MV-4-11 (cell line): ENCODE measurements at places on chromosomes 12 and 14.

GRCh38 chr12:67222302-67222701 lies 46.9 kb upstream of the CAND1 start:
- DNase-seq = no peak

- DNase-seq = peak; percentile 9
Measured at GRCh38 chr14:105448706-105449111, 25.9 kb upstream of the CRIP2 start.

DNA sequence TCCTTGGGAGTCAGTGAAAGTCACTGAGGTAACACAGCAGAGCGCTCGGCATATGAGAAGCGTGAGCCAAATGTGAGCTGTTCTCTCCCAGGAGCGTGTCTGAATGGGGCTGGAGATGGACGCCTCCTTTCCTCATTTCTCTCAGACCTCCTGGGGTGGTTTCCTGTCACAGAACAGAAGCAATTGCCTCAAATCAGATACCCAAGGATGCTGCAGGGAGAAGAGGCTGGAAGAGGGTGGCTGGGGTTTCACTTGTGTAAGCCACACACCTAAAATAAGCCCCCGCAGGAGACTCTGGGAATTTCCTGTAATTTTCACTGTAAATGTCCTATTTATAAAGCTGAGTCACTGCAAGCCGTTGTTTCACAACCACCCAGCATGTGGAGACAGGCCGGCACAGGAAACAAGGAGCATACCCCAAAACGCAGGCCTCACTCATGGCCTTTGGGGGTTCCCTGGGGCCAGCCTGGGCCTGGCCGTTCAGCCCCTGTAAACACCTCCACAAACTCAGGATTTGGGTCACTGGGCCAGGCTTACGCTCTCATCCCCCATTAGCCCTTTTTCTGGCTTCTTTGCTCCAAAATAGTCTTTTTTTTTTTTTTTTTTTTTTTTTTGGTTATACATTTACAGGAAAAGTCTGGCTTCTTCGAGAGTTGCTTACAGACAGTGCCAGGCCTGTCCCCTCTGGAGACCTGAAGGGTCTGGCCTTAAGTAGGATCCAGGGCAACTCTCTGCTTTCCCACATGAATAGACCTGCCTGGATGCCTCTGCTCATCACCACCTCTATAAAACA lies 55.3 kb downstream of the VCPKMT start:
- DNase-seq = peak; percentile 98

DNA sequence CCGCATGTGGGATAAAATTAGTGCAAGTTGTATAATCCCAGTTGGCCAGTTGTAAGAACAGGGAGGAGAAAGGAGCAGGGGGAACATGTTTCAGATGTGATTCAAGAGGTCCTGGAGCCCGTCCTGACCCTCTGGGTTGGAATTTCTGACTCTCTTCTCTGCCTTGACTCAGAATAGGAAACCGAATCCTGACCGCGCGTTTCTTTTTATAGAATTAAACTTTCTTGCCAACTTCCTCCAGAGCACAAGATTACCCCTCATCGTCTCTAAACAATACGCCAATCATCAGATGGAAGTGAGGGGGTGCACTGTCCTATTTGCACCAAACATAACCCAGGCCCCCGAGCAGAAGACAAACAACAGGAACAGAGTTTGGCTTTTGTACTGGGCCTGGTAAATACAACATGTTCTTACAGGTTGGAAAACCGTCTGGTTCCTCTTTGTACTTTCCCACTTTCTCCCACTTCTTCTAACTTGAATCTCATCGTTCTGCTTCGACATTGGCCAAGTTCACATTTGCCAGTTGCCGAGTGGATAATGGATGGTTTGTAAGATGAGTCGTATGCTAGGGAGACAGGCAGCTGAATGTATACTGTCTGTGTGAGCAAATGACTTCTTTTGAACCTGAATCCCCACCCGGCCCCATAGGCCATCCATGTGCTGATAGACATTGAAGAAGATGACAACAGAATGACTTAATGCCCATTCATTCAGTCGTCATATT lies 42.6 kb upstream of the MED13L start:
- DNase-seq = peak; percentile 87

GRCh38 chr12:115962216-115962615 lies 315.3 kb downstream of the MED13L start:
- no peak for DNase-seq

DNA sequence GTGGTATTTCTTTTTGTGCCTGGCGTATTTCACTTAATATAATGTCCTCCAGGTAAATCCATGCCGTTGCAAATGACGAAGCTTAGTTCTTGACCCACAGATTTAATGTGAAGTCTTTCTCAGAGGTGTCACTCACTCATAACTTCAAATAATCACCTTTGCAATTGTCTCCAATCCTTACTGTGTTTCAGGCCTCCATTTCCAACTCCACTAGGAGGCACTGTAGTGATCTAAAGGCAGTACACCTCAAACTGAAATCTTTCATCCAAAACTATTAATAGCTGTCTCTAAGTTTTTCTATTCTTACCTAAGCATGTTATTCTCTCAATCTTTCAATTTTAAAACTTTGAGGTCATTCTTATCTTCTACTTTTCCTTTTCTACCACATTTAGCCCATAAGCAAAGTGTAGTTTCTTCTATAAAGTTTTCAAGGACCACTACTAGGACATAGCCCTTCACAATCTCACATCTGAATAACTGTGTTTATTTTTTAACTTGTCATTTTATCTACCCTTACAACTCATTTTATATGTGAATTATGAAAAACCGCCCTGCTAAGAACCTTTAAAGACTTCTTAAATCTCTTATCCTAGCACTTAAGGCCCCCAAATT lies 25.5 kb upstream of the FBXO34 start:
- DNase-seq = peak; percentile 11

DNA sequence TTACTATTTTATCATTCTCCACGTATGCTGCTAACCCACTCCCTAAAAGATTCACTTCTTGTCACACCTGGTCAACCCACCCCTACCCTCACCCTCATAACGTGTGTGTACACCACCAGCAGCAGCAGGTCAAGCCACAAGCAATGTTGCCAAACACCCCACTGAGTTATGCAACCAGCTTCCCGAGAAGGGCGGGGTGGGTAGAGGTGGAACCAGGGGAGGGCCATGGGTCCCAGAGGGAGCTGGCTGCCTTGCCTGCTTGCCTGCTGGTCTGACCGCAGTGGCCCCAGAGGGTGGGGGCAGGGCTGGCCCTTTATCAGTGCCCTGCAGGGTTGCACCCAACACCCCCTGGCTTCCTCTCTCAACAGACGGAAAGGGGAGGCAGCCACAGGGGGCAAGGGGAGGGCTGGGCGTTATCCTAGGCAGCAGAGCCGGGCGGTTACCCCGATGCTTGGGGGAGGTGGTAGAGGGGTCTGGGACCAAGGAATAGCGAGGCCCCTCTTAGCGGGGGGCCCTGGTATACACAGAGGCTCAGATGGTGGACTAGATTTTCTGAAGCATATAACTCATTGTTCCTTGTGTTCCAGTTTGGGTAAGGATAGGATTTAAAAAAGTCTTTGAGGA lies 3.5 kb upstream of the NFE2 start:
- peak; percentile 97 for DNase-seq

DNA sequence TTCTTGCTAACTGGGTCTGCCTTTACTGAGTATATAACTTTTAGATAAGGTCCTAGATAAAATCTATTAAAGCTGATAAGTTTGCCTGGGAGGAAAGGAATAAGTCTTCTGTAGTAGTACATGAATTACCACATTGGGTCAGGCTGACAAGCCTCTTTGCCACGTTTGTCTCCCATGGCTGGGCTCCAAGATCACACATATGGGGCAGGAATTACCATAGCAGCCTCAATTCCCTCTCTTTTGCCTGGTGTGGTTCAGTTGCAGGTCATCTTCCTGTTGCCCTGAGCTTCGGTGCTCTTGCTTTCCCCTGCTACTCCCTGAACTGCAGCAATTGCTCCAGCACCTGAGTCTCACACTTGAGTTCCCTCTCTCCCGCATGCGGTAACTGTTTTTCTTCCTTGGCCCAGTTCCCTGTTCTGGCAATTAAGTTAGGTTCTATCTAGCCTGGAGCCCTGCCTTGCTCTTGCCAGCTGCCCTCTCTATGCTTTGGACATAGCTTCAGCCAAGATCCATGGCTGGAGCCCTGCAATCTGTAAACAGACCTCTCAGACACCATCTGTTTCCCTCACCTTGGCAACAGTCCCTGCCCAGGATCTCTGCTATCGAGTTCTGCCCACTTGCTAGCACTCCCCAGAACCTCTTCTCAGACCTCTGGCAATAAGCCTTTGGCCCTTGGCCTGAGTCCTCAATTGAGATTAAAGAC lies 5.8 kb upstream of the GLT8D2 start:
- DNase-seq = no peak

DNA sequence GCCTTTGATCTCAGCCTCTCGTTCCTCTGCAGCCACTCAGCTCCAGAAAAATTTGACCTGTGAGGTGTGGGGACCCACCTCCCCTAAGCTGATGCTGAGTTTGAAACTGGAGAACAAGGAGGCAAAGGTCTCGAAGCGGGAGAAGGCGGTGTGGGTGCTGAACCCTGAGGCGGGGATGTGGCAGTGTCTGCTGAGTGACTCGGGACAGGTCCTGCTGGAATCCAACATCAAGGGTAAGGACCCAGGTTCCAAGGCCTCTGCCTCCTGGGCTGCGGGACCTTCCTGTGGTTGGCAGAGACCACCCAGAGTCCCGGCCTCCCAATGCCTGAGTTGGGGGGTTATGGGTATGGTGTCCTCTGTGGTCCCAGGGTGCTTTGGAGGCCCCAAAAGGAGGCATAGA lies 4.5 kb upstream of the GPR162 start:
- DNase-seq = no peak

- DNase-seq = no peak
Measured at GRCh38 chr12:16788506-16789203, 182.7 kb upstream of the LMO3 start.

DNA sequence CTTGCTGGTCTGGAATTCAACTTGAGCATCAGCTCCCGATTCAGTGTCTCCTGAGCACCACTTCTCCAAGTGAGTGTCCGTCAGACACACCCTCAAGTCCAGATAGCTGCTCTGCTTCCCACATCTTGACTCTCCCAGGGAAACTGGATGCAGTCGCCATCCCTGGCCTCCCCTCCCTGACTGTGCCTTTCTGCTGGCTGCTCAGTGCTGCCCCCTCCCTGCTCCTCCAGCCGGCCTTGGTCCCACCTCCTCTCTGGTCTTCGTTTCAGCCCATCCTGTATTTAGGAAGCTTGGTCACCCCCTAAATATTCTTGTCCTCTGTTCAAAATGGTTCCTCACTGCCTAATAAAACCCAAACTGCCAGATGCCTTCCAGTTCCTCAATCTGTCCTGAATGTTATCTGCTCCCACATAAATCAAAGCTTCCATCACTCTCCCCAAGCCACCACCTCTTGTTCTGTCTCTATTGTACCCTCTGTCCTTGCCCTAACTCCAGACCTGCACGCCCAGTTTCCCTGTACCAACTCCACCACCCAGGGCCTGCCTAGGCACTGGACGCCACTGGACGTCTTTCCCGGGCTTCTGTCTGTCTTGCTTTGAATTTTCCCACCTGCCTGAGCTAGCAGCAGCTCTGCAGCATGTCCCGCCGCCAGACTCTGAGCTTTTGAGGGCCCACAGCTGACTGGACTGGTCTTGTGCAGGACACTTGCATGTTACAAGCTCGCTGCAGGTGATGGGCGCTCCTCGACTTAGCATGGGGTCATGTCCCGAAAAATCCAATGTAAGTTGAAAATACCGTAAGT lies 33.8 kb downstream of the CCDC92 start:
- peak; percentile 35 for DNase-seq

DNA sequence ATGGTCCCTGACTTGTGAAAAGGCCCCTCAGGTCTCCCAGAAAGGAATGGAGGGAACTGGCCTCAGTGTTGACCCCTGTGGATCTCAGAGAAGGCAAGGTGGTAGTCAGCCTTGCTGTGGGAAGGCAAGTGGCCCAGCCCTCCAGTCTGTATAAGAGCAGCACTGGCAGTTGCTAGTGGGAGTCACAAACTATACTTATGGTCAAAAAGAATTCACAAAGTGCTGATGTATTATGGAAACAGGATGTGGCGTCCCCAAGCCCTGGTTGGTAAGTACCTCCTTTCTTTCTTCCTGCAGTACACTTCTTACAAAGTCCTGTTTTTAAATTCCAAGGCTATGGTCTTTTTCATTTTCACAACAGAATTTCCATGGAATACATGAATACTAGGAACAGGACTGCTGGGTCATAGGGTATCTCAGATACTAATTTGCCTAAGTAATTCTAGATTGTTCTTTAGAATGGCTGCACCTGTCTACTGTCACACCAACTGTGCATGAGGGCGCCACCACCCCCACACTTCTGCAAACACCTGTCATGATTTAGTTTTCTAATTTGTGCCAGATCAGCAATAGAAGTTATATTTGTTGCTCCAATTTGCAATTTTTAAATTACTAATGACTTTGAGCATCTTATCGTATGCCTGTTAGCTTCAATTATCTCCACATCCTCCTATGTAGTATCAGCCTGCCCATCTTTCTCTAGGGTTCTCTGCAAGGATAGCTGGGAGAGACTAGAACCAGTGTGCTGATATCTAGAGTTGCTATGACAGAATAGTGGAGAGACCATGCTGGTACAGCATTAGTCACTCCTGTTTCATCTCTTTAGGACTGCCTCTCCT lies 40.7 kb upstream of the TMEM263 start:
- no peak for DNase-seq

- DNase-seq = no peak
Measured at GRCh38 chr12:19052689-19053088, 76.8 kb upstream of the PLEKHA5 start.

GRCh38 chr14:75835737-75836136 lies 146.1 kb downstream of the TGFB3 start:
- DNase-seq = no peak

DNA sequence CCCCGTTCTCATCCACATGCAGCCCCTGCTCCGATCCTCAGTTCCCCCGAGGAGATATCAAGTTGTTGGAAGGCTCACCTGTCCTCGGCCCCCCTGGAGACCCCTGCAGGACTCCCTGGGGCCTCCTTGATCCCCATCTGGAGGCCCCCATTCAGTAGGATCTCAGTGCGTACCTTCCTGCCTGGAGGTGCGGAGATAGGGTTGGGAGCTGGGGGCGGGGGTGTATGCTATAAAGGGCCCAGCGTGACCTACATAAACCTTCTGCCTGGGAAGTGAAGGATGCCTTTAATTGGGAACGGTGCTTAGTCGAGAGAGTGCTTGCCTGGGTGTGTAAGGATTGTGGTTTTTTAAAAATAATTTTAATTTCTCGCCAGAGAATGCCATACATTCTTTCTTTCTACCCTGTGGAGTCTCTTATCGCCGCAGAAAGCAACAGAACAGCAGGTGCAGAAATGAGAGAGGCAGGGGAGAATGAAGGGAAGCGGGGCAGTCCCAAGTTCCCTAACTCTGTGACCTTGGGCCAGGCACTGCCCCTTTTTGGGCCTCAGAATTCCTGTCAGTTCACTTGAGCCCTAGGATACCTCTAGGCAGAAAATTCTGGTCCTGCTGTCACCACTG lies 153.7 kb downstream of the TSPAN9 start:
- no peak for DNase-seq

DNA sequence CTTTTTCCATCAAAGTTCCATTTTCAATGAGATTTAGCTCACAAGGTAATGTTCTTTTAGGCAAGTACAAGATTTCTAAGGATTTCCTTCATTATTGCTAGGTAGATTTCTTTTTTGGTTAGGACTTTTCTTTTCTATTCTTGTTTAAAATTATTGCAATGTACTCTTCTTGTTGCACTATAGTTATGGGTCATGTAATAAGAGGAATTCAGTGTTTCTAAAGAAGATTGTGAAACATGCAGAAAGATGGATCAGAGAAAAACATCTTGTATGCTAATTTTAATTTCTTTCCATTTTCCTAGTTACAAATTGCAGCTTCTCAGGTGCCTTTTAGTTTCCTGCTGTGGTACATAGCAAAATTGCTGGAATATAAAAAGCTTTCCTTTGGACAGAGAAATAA lies 56.1 kb downstream of the BTG1 start:
- DNase-seq = no peak

GRCh38 chr12:33703221-33703620 lies 263.6 kb upstream of the SYT10 start:
- no peak for DNase-seq
